Cardiac muscle cell (in vitro differentiated cells and primary cell): ENCODE measurements at places on chromosomes 4 and X. TPM values are rescaled to one million over a fixed set of nuclear protein-coding genes. Genes with fewer than 3 reads are reported as not detected.

- no peak for DNase-seq
- H3K27ac ChIP-seq = no peak overlapping the region
- no peak overlapping the region for H3K4me3 ChIP-seq
- peaks cover 28% of the 10 kb centered on the region for H3K27me3 ChIP-seq
- no peaks in the 10 kb centered on the region for H3K4me1 ChIP-seq
- no peaks in the 10 kb centered on the region for H3K36me3 ChIP-seq
These were observed 139.9 kb downstream of the TRIML1 start for GRCh38 chr4:188279184-188279583.

DNA sequence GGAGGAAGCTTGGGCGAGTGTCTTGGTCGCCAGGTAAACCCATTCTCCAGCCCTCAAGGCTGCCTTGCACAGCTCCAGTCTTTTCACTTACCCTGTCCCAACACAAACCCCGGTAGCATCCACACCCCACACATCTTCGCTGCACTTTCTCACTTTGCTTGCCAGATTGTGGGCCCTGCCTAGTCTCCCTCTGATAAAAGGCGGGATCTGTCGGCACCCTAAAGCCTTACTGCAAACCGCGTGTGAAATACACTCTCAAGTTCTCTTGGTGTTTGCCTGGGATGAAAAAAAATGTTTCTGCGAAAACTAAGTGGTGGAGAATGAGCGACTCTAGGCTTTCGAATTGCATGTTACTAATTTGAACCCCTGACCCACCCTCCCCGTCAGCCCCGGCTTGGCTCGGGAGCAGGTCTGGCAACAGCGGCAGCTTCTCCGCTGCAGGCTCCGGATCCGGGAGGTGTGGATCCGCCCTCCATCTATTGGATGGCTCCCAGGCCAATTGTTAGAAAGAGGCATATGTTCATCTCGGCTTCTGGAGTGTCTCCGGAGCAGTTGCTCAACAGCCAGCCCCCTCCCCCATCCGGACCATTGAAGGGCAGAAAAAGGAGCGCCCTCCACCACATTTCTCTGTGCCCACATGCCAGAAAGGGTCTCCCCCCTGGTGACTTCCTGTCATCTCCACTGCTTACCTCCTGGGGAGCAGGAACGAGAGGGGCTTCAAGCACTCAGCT lies 3.0 kb upstream of the CITED1 start:
- H3K4me3 ChIP-seq = peak overlapping the region; percentile 15
- no peak overlapping the region for H3K27ac ChIP-seq
- peaks cover 44% of the 10 kb centered on the region for H3K27me3 ChIP-seq
- peak; percentile 71 for DNase-seq

DNA sequence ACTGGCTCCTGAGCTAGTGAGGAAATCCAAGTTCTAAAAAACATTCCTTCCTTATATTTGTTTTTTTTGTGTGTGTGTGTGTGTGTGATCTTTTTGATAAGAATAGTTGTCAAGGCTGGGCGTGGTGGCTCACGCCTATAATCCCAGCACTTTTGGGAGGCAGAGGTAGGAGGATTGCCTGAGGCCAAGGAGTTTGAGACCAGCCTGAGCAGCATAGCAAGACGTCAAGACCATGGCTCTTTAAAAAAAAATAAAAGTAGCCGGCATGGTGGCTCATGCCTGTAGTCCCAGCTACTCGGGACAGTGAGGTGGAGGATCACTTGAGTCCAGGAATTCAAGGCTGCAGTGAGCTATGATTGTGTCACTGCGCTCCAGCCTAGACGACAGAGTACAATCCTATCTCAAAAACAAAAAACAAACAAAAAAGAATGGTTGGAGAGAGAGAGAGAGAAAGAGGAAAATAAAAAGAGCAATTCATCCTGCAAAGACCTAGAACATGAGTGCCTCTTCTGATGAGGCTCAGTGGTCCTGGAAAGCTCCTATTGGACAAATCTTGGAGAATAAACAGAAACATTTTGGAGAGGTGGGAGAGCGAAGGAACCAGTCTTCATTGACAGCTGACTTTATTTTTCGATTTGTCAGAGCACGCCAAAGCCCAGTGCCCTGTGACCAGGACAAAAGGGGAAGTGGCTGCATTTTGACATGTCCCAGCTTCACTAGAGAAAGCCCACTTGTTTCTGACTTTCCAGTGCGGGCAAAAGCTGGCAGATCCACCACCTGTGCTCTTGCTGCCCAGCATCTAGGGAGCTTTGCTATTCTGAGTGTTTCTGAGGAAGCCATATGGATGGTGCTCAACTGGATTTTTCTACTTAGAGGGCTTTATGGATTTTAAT lies 244.7 kb downstream of the PALLD start:
- no peak for DNase-seq
- no peaks in the 10 kb centered on the region for H3K27me3 ChIP-seq
- H3K4me1 ChIP-seq = peaks cover 15% of the 10 kb centered on the region
- no peak overlapping the region for H3K4me3 ChIP-seq

The XAGE2 gene
- not detected in 2 replicates for total RNA-seq

DNA sequence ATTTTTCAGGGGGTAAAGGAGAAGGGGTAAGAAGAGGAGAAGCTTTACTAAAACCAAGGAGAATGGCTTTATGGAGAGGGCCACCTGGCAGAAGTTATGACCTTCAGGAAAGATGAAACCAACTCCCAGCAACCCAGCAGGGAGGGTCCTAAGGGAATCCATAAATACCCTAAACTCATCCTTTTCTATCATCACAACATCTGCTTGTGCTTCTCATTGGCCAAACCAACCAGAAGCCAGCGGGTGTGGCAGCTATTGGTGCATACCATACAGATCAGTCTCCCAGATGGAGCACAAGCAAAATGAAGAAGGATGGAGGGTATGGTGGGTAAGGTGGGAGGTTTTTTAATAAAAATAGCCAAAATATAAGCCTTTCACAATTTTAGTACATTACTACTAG lies 58.5 kb upstream of the ARSJ start:
- no peak overlapping the region for H3K4me3 ChIP-seq
- H3K4me1 ChIP-seq = no peaks in the 10 kb centered on the region
- no peak overlapping the region for H3K27ac ChIP-seq
- H3K27me3 ChIP-seq = no peaks in the 10 kb centered on the region

The BRS3 gene
- not detected in 2 replicates for total RNA-seq
